ENCODE measurements at places on chromosomes 3 and 15. TPM values are rescaled to one million over a fixed set of nuclear protein-coding genes. Genes with fewer than 3 reads are reported as not detected.

The C2CD4A gene
- total RNA-seq: not detected

The EPHB3 gene
- total RNA-seq: 0.49 TPM

The CYP11A1 gene
- total RNA-seq: not detected

The TRIM42 gene
- total RNA-seq: not detected

The PLSCR5 gene
- total RNA-seq: not detected

The PARP6 gene
- total RNA-seq: 75.8 TPM

The ZIC4 gene
- not detected for total RNA-seq

The GOLGA6L10 gene
- 3.6 TPM for total RNA-seq

DNA sequence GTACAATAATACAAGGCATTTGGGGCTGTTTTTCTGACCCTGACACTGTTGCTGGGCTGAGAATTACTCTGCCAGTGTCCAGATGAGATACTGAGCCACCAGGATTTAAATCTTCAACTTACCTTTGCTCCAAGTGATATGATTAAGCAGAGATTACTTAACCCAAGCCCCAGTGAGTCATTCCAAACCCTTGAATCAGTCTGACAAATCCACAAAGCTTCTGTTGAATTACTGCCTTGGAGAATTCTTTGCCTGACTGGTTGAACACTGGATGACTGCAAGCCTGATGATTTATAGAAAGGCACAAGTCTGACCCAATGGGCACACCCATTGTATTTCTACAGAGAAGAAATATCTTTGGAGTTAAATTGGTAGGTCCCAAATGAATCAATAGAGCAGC, 88.2 kb upstream of the TSC22D2 start:
- DNase-seq: no peak

- DNase-seq: no peak
Measured at GRCh38 chr3:127762077-127762786, 60.1 kb downstream of the MGLL start.

GRCh38 chr15:60004846-60005351, 788 bp downstream of the FOXB1 start:
- DNase-seq: peak; percentile 38

DNA sequence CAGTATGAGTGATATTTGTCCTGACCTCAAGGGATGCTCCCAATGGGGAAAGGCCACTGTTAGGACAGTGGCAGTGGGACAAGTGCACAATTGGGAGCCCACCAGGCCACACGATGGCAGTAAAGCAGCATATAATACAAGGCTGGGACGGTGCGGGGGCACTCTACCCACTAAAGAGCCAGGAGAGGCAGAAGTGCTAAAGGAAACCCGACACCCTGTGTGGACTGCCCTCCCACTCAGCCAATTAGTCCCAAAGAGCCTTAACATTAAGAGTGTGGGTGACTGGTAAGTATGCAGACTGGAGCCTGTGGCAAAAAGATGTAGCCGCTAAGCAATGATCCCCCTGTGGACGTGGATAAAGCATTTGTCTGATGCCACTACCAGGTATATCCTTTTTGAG, 8.2 kb upstream of the ZNF589 start:
- peak; percentile 51 for DNase-seq

DNA sequence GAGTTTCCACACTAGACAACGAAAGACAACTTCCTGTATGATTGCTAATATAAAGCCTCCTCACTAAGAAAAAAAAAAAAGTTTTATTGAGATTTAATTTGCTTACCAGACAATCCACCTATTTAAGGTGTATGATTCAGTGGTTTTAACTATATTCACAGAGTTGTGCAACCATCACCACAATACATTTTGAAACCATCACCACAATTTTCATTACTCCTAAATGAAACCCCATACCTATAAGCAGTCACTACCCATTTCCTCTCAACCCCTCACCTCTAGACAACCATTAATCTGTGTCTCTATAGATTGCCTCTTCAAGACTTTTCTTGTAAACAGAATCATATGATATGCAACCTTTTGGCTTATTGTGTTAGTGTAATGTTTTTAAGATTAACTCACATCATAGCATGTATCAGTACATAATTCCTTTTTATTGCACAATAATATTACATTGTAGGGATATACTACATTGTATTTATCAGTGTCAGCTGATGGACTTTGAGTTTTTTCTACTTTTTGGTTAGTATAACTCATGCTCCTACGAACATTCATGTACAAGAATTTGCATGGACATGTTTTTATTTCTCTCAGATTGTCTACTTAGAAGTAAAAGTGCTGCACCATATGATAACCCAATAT, 339.7 kb downstream of the NLGN1 start:
- DNase-seq: no peak

DNA sequence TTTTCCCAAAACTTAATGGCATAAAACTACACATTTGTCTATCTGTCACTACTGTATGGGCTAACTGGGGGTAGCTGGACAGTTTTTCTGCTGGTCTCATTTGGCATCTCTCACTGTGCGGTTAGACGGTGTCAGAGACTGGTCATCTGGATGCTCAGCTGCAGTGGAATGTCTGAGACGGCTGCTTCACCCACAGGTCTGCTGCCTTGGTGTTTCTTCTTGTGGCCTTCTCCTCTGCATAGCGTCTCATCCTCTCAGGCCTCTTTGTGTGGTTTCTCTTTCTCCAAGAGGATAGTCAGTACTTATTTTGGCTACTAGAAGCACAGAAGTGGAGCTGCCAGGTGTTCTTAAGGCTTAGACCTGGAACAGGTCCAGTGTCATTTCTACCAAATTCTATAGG, 35.9 kb upstream of the GOLGA6L9 start:
- DNase-seq: no peak

DNA sequence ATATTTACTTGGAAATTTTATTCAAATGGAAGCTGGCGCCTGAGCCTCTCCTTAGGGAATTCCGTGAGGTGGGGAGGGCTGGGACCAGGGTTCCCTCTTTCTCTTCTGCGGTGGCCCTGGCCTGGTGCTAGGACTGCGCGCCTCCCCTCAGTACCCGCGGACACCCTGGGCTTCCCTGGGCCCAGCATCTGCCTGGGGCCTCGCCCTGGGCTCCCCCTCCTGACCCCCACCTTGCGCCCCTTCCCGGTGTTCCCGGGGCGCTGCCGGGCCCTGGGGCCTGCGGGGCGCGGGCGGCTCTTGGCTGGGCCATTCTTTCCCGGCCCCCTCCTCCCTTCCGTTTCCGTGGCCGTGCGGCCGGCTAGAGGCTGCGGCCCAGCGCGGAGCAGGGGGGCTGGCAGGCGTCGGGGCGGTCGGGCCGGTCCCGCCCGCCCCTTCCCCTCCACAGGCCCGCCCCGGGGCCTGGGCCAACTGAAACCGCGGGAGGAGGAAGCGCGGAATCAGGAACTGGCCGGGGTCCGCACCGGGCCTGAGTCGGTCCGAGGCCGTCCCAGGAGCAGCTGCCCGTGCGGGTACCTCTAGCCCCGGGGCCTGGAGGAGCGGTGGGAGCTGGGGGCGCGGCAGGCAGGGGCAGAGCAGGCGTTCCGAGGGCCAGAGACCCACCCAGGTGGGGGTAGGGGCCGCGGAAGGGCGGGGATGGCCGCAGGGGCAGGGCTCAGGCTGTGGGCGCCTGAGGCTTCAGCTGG, at the start of gene FES:
Gene FES, plus strand, starts transcription at position 529 of the 743 bp plus-strand sequence. CDS start 542 bp downstream, outside the sequence.
- no peak for DNase-seq

GRCh38 chr3:94159062-94159828, 96.4 kb downstream of the NSUN3 start:
- no peak for DNase-seq

DNA sequence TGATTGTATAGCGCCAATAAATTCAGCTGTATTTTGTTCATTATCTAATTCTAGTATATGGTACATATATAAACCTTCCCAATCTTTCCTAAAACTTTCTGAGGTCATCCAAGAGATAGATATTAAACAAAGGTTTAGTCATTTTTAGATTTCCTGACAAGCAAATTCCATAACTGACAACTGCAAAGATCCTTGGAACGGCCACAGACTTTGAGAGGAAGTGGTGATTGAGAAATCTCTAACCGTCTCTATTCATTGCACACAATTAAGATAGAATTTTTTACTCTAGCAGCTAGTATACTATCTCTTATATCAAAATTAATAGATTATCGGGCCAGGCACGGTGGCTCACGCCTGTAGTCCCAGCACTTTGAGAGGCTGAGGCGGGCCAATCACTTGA, 4.7 kb downstream of the CSNK1G1 start:
- no peak for DNase-seq

DNA sequence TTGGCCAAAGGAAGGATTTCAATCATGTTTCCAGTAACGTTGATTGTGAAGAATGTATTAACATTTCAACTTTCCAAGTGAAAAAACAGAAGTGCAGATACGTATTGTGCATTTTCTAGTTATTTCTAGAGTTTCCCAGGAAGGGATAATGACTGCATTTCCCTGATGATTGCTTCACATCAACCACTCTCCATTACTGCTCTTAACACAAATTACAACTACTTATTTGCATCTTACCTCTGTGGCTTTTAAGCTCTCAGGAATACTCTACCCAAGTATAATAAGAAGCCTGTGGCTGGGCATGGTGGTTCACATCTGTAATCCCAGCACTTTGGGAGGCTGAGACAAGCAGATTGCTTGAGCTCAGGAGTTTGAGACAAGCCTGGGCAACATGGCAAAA, 582.5 kb downstream of the ZNF385D start:
- no peak for DNase-seq

DNA sequence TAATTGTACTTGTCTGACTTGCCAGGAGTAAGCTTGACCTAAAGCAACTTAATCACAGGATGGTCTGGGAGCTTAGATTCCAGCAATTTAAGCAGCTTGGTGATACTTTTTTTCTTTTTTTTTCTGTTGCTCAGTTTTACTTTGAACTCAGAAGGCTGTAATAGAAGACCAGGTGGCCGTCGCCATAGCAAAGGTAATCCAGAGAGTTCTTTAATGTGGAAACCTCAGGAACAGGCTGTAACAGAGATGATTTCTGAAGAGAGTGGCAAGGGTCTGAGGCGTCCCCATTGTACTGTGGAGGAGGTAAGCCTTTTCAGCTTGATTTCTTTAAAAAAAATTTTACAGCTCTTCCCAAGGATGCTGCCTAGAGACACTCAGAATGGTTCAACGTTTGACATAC, 20.1 kb downstream of the SENP2 start:
- no peak for DNase-seq

DNA sequence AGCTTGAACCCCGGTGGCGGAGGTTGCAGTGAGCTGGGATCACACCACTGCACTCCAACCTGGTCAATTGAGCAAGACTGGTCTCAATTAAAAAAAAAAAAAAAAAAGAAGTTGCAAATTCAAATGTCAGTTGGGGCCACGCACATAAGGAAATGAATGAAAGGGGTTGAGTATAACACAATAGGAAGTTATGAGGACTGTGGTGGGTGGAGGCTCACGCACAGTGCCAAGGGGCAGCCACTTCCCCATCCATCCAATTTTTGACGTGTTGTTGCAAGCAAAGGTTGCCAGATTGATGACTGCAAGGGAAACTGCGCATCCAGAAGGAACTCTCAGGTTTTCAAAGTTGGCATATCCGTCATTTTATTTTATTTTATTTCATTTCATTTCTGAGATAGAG, 532.2 kb downstream of the NTRK3 start:
- no peak for DNase-seq

DNA sequence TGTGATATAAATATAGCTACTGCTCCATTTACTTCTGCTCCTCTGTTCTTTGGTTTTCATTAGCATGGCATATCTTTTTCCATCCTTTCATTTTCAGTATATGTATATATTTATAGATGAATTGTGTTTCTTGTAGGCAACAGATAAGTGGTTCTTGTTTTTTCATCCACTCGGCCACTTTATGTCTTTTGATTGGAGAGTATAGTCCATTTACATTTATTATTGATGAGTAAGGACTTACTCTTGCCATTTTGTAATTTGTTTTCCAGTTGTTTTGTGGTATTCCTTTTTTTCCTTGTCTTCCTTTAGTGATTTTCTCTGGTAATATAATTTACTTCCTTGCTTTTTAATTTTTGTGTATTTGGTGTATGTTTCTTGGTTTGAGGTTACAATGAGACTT, 26.8 kb upstream of the COPB2 start:
- DNase-seq: no peak

GRCh38 chr15:100537331-100537730, 8.6 kb upstream of the CERS3 start:
- no peak for DNase-seq

- peak; percentile 75 for DNase-seq
Measured at GRCh38 chr3:58568572-58569286, 8.5 kb downstream of the FAM107A start.

GRCh38 chr3:9703736-9704346, at the start of gene CPNE9:
Gene CPNE9 (plus strand): TSS chr3:9703833. CDS start chr3:9703997, 164 bp downstream.
- no peak for DNase-seq
